ENCODE measurements at places on chromosomes 2 and 18.

DNA sequence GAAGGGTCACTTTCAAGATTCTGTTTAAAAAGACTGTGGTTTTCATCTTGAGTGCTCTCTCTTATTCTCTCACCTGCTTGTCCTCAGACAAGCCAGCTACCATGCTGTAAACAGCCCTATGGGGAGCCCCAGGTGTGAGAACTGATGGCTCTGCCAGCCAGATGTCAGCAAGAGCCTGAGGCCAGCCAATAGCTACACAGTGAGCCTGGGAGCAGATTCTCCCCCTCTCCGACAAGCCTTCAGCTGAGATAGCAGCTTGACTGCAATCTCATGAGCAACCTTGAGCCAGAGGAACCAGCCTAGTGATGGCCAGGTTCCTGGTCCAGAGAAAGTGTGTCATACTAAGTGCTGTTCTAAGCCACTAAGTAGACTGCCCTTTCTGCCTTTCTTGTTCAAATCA, 272.1 kb downstream of the NAPG start:
- no peak for DNase-seq

DNA sequence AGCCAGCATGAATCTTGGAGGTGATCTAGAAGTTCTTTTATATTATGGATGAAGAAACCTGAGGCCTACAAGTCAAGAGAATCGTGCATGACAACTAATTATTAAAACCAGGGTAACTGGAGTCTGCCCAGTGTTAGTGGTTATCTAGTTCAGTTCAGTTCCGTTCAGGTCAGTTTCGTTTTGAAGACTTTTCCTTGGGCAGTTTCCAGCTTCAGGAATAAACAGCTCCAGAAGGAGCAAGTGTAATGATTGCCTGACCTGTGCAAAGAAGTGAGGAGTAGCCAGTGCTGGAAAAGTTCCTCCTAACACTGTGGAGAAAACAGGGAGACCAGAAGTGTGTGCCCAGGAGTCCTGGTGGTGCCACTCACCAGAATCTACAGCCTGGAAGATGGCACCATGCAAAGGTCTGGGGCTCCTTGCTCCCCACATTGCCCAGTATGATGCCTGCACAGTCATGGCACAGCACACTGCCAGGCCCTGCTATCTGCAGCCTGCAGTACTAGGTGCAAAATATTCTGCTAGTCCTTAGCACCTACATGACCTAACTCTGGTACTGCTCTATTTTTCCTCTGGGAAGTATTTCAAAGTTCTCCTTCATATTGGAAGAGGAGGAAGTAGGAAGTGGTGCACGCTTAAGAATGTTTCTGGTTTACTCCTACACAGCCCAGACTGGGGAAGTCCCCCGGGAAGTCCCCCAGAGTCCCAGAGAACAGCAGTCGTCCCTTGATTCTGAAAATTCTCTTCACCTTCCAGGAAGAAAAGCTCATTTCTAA, 65.8 kb downstream of the SUMO1 start:
- DNase-seq, result no peak

- DNase-seq, result no peak
Measured at GRCh38 chr2:2850218-2850755, 519.2 kb upstream of the MYT1L start.

GRCh38 chr18:7590826-7591560, 23.9 kb downstream of the PTPRM start:
- no peak for DNase-seq

GRCh38 chr2:127695491-127696472, 5.5 kb upstream of the SFT2D3 start:
- DNase-seq, result no peak

DNA sequence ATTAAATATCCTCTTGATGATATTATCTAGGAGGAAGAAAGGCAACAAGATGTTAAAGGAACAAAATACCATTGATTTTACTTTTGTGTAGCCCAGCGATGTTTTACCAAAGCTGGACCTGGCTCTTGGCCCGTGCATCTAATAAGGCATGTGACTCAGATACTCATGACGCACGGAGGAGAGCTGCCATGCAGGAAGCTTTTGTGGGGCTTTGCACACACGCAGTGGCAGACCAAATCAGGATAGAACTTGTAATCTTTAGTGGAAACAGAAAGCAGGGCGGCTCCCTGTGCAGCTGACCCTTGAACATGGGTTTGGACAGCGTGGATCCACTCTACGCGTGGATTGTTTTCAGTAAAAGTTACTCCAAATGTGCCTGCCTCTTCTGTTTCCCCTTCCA, 190.0 kb downstream of the NAPG start:
- no peak for DNase-seq

GRCh38 chr2:96921561-96922319, 51.9 kb upstream of the SEMA4C start:
- DNase-seq, result no peak

DNA sequence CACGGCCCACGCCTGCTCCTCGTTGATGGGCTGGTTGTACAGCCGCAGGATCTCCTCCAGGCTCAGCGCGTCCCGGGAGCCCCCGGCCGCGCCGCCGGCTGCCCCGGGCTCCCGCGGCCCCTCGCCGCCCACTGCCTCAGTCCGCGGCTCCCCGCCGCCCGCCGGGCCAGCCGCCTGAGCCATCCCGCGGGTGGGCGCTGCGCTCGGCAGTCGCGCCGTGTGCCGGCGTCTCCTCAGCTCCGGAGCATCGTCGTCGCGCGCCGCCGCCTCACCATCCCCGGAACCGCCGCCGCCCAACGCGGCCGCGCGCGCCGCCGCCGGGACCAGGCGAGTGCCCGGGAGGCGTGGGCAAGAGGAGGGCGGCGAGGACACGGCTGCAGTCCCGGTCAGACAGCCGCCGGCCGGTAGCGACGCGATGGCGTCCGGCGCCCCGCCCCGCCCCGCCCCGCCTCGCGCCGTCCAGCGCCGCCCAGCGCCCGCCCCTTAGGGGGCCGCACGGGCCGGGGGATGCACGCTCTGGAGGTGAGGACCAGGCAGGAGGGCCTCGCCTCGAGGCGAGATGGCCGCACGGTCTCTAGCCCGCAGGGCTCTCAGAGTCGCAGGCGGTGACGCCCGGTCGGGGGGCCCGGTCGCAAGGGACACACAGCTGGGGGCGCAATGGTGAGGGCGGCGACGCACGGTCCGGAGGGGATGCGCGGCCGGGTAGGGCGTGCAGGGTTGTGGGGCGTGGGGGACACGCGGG, at the start of gene SPIRE1:
SPIRE1 (minus strand) TSS at position 424 of the 742 bp plus-strand sequence; CDS start at position 183, 241 bp downstream.
- no peak for DNase-seq

DNA sequence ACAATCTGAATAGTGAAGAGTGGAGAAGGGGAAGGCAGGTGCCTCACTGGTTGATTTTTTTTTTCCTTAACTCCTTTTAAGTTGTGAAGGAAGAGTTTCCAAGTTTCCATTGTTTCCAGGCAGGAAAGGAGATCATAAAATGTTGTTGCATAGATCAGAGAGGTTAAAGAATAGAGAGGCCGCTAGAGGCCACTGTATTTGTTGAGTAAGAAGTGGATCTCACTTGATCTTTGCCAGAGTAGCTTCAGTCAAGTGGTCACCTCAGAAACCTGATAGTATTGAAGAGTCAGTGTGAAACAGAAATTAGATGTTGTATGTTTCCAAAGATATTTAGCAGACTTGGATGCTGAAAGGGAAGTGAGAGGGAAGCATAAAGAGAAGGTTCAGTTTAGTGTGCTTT, 17.6 kb downstream of the CTNNA2 start:
- DNase-seq, result no peak

- no peak for DNase-seq
Measured at GRCh38 chr2:29228947-29229346, 113.7 kb downstream of the CLIP4 start.

DNA sequence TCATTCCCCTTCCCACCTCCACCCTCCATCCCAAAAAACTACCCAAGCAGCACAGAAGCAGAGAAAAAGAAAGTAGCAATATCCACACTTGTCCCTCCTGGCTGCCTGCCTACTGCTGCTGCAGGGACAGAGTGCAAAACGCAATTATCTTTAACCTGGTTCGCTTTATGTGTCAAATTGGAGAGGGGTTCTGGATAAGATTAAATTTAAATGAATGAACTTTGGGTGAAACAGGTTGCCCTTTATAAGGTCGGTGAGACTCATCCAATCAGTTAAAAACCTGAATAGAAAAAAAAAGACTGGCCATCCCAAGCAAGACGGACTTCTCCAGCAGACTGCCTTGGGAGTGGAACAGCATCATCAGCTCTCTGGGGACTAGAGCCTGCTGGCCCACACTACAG, 62.6 kb downstream of the ANKRD44 start:
- DNase-seq, result no peak

GRCh38 chr18:68072744-68073143, 556.2 kb upstream of the DSEL start:
- DNase-seq, result no peak

DNA sequence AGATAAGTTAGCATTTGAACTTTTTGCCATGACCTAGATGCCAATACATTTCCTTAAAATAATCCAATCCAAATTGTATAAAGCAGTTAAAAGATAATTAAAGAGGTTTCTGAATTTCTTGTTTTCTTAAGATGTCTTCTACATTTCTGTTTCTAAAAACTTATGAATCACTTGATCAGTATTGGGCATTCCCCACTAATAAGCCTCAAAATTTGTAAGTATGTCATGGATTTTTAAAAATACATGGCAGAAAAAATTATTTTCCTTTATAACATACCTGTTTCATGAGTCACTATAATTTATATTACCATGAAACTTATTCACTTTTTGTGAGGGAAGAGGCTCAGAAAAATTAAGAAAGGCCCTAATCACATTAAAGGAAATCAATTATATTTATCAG, 90.3 kb upstream of the TFPI start:
- DNase-seq, result no peak

DNA sequence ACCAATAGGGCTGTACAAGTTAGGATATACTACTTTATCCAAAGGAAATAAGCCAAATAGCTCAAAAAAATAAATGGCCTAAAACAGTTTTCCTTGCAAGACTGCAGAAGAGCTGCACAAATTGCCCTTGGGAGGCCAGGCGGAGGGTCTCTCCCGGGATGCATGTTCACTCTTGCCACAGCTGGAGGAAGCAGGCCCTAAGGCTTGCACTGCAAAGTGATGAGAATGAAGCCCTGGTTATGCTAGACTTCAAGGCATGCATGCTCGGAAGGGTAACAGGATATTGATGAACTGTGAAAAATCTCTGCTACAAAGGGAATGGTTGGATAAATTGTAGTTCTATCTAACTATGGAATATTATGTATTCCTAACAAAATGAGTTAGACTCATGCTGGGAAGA, 27.5 kb upstream of the LDLRAD4 start:
- no peak for DNase-seq

DNA sequence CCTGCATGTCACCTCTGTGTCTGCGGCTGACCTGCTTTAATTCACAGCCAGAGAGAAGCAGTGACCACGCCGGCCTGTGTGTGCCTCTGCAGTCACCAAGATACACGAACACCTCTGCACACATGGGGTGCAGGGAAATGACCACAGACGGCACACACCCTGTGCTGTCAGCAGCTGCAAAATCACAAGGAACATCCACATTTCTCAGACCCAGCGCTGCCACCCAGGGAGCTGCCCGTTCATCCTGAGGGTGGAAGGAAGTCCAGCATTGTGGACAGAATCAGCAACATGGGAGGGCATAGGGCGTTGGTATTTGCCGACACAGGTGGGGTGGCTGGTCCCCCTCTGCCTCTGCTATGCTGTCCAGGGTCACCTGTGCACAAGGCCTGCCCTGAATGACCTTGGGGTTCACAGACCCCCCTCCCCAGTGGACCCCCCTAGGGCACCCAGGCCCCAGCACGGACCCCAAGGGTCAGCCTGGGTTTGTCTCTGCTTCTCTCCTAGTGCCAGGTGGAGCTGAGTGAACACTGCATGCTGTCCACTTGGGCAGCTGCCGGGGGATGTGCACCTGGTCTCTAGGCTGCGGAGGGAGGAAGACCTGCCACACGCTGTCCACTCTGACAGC, 107.4 kb downstream of the PXDN start:
- no peak for DNase-seq

DNA sequence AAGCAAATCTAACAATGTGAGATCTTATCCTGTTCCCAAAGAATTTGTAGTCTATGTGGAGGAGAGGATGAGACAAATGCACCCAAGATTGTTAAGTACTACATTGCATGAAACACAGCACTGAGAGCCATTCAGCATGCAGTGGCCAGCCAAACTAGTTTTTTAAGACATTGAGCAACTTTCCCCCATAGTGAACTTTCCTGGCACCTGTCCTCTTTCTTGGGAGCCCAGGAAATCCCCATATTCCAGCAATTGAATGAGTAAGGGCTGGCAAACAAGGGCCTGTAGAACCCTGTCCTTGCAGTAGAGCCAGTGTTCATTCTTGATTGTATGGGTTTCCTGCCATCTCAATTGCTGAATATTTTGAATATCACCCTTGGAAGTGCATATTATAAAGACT, 58.8 kb upstream of the FIGN start:
- DNase-seq, result no peak

DNA sequence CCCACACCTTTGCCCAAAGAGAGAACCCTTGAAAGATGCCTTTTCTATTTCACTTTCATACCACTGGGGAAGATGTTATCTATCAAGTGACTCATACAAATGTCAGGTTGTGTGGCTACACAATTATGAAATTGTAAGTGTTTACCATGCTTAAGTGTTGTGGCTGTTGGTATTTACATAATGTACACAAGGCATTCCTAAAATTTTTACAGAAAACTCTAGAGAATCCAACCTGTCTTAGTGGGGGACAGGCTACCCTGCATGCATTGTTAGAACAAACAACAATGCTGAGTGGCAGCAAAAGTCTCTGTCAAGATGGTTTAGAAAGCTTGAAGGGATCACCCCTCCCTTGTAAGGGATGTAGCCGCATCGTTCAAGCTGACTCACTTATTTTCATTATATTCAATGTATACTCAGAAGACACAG, 5.5 kb upstream of the MGAT4A start:
- DNase-seq, result no peak

- DNase-seq, result no peak
Measured at GRCh38 chr2:172998547-172999272, 76.9 kb upstream of the MAP3K20 start.

GRCh38 chr18:79374408-79375171, 21.1 kb upstream of the NFATC1 start:
- DNase-seq, result no peak

Measured in stimulated activated CD4-positive, alpha-beta T cell treated with anti-CD3 and anti-CD28 coated beads, TNF-alpha, amount 100 ng/mL, for 1 hour (primary cell).